Pulmonary artery endothelial cell (primary cell): ENCODE measurements at places on chromosomes 12 and 14. TPM values are rescaled to one million over a fixed set of nuclear protein-coding genes. Genes with fewer than 3 reads are reported as not detected.

DNA sequence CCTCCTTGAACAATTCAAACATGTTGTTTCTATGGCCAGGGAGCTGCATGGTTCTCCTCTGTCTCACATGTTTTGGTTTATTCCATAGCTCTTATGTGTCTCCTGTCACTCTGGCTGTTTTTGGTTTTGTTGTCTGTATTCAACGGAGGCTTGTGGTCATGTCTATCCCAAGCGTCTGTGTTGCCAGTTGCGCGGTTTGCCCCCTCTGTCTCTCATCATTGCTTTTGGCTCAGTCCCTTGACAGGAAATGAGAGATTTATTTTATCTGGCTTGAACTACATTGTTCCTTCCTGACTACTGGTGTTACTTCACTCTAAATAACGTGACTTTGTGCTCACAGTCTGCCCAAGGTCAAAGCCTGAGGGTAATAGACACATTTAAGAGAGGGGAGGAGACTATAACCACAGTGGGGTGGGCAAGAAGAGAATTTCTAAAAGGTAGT is 96.4 kb upstream of the SOX5 start:
- DNase-seq = peak; percentile 37

- DNase-seq = no peak
These were observed 423.4 kb downstream of the ZFP36L1 start for GRCh38 chr14:68369281-68370056.

Gene TMPRSS12
- not detected in 2 replicates for total RNA-seq

GRCh38 chr12:120640861-120641833 is 721 bp downstream of the CABP1 start:
- no peak for DNase-seq

- no peak for DNase-seq
These were observed 7.5 kb upstream of the MANSC4 start for GRCh38 chr12:27787559-27787958.

- DNase-seq = no peak
These were observed 137.2 kb upstream of the TRHDE start for GRCh38 chr12:72135021-72135301.

Gene ESPL1
- 6.7 and 14.6 TPM in 2 replicates for total RNA-seq

DNA sequence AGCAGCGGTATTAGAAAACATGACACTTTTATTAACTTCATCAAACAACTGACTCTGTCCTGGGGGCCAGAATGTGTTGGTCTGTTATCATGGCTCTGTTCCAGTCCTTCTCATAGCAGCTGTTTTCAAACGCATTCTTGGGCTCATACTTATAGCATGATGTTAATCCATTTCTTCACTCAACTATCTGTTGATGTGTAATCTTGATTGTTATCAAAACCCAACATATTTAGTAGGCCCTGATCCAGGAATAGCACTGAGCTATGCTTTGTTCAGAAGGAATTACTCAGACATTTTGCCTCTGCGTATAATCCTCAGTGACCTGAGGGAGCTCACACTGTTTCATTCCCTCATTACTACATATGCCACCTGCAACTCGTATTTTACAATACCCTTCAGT is 315.9 kb downstream of the BMP4 start:
- no peak for DNase-seq

DNA sequence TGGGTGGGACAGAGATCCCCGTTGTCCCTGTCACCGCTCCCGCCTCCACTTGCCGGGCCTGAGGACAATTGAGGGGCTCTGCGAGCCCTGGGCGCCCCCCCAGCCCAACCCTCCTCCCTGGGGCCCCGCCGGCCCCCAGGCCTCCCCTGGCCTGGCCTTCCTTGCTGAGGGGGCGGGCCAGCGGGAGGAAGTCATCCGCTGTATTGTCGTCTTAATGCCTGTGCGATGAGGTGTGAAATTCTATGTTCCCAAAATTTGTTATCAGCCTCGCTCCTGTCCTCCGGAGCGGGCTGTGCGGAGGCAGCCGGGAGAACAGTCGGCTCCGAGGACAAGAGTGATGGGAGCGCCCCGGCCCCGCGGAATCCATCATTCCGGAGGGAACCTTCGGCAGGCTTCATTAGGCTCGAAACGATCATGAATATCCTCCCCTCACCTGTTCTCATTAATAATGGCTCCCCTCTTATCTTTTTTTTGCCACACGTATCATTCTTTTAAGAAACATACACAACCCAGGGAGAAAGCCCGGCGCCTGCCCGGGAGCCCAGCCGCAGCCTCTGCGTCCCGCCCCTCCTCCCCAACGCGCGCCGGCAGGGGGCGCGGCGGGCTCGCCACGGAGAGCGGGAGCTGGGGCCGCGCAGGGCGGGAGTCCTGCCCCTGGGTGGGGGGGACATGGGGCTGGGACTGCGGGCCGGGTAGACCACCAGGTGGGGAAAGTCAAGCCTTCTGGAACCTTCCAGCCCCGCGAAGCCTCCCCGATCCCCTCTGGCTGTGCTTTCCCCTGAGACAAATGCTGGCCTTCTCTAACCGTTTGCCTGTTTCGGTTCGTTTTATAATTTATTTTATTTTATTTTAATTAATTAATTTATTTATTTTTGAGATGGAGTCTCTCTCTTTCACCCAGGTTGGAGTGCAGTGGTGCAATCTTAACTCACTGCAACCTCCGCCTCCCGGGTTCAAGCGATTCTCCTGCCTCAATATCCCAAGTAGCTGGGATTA is 17.1 kb upstream of the DLK1 start:
- DNase-seq = no peak

Gene PIANP
- total RNA-seq = not detected in 2 replicates

DNA sequence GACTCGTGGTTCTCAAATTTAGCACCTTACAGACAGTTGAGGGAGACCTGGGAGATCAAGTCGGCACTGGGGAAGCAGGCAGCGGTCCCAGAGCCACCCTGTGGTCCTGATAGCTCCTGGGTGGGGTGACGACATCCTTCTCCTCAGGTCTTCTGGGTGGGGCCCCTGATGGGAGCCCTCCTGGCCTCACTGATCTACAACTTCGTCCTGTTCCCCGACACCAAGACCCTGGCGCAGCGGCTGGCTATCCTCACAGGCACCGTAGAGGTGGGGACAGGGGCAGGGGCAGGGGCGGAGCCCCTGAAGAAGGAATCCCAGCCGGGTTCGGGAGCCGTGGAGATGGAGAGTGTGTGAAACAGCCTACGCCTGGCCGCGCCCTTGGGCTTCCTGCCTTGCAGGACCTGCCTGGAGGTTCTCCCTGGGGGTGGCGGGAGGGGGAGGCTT is 2.6 kb downstream of the AQP6 start:
- DNase-seq = no peak

Gene PIWIL1
- total RNA-seq = not detected in 2 replicates

DNA sequence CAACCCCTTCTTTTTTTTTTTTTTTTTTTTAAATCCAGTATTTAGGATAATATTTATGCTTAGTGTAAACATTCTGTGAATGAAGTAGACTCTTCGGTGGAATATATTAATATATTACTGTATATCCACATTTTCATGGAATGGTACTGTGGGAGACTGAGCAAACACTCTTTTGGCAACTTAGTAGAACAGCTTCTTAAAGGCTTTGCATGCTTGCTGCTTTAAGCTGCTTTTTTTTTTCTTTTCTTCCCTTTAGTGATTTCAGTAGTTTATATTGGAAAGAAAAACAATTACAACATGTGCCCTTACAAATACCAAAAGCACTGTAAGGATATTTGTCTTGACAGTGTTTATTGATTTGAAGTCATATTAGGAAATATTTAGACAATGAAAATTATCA is 78.9 kb downstream of the AEBP2 start:
- no peak for DNase-seq

GRCh38 chr14:104968541-104969401 is 9.4 kb downstream of the AHNAK2 start:
- no peak for DNase-seq

DNA sequence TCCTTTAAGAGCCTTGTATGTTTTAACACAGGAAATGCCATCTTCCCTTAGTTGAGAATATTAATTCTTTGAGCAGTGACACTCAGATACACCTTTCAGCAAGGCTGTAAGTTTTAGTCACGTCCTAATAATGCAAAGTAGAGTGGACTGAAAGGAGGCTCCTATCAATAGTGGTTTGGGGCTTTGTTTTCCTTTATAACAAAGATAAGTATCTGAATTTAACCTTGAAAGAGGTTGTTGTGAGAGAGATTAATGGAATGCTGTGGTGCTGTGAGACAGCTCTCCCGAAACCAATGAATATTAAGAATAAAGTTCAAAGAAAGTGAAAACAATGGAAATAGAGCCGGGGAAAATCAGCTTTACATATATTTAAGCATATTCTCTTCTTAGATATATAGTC is 259.6 kb downstream of the ERC1 start:
- DNase-seq = no peak

Gene ABCC9
- under 0.01 TPM in 1 of 2 replicates, not detected in the other for total RNA-seq

Gene MYO1H
- not detected in 2 replicates for total RNA-seq

Gene MUCL1
- total RNA-seq = not detected in 2 replicates

Gene PLCZ1
- total RNA-seq = 0.20 TPM in 1 of 2 replicates, not detected in the other

Gene BDKRB1
- not detected in 2 replicates for total RNA-seq

DNA sequence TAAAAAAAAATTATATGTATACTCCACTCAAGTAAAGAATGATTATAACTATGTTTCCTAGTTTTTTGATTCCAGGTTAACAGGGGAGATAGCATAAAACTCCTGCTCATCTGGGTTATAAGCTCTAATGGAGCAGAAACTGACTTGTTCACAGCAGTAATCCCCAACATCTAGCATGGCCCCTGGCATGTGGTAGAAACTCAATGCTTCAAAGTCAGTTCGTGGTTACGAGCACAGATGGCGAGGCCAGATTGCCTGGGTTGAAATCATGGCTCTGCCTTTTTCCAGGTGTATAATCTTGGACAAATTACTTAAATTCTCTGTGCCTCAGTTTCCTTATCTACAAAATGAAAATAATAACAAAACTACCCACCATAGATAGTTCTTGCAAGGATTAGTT is 183.8 kb downstream of the TTC7B start:
- no peak for DNase-seq

Gene GON7
- total RNA-seq = 16.6 and 18.7 TPM in 2 replicates

GRCh38 chr12:131386167-131386521 is 324.7 kb upstream of the SFSWAP start:
- DNase-seq = no peak

Gene STON2
- total RNA-seq = 0.11 and 0.13 TPM in 2 replicates

Gene LMNTD1
- not detected in 2 replicates for total RNA-seq

DNA sequence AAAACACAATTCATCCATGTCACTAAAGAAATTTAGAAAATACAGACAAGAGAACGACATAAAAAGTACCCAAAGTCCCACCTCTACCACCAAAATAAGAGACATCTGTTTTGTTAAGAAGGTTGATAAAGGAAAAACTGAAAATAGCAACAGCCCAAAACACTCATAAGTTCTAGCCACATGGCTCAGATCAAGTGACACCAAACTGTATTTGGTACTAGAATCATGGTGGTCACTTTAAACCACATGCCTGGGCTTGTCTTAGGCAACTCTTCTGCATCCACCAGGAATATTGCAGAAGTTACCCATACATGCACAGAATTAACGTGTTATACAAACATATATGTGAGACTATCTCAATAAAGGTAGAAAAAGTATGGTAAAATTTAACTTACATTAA is 78.2 kb upstream of the GTF2A1 start:
- DNase-seq = no peak

DNA sequence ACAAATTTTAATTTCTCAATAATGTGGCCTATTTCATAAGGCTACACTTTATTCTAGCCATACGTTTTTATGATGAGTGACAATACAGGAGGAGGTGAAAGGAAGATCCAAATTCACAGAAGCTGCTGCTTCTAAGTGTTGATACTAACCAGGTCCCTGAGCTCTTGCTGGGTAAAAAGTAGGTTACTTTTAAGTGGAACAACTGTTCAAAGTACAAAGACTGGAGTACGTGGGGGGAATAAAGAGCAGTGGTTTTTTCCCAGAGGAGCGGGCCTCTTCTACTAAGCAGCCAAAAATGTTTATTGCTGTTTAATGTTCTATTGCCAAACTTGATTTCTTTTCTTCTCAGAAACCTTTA is 301.8 kb downstream of the AEBP2 start:
- no peak for DNase-seq

DNA sequence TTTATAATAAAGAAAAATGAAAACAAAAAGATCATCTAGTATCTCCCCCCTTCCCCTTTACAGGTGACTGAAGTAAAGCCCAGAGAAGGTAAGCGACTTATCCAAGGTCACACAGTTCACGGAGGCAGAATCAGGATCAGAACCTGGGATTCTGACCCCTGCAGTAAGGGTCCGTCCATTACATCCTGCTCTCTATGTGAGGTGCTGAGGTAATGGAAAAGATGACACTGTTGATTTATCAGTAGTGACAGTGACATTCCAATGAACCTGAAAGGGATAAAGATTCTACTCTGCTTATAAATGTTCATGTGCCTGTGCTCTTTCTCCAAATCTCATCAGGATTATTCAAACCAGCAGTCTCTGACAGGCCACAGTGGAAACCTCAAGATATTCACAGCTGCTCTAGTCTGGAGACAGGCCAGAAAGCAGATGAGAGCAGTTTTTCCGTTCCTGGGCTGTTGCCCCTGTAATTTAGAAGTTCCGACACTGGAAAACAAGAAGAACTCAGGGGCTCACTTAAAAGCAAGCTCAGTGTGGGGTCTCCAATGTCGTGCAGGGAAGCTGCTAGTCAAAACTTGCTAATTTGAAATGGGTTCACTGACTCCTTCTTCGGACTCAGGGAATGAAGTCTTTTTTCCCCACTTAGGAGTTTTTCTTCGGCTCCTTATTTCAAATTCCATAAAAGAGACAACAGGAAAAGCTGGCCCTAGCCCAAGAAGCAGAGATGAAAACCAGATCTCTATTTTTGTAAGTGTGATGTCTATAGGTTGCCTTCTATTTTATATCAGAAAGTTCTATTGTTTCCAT is 131.8 kb upstream of the EEA1 start:
- no peak for DNase-seq

Gene LRRK2
- total RNA-seq = 3.8 and 7.2 TPM in 2 replicates

GRCh38 chr14:90985601-90986242 is 74.7 kb downstream of the RPS6KA5 start:
- no peak for DNase-seq

Gene INHBC
- not detected in 2 replicates for total RNA-seq

Gene NXPH4
- 0.13 and 0.28 TPM in 2 replicates for total RNA-seq

GRCh38 chr14:65296402-65296801 is 116.1 kb upstream of the FUT8 start:
- DNase-seq = no peak

Gene TAS2R8
- 0.13 TPM in 1 of 2 replicates, not detected in the other for total RNA-seq

DNA sequence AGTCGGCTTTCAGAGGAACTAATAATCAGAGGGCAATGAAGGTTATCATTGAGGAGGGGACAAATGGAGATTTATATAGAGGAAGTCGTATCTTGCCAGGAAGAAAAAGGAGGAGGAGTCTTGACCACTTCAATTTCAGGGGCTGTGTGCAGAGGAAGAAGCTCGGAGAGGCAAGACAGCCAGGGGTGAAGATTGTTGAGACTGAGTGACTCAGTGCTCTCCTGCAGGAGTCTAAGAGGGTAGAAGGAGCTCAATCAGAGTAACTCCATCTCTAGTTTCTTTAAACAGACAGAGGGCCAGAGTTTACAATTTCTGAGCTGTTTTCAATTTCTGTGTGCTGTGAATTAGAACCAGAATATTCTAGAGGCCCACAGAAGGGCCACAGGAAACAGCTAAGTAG is 439.3 kb upstream of the PRICKLE1 start:
- DNase-seq = no peak

- DNase-seq = no peak
These were observed 101.9 kb downstream of the SETD3 start for GRCh38 chr14:99378782-99379214.
